NCI-H2029 treated with DMSO at 0.1 percent for 48 hours (cell line): ENCODE measurements at places on chromosomes 12 and 14.

DNA sequence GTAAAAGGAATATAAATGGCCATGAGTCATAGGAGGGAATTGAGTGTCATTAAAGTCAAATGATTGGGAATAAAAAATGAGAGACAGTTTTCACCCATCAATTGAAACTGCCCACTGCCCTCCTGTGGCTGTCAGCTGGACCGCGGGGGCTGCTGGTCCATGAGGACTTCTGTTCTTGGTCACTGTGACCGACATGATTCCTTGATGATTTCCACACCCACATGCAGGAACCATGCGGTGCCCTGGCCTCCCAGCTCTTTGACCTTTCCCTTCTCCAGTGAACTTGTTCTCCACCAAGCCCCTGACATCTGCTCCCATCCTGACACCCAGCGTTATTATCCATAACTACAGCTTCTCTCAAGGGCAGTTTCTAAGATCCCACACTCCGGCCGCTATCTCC is 48.4 kb downstream of the C12orf75 start:
- no peak for DNase-seq

DNA sequence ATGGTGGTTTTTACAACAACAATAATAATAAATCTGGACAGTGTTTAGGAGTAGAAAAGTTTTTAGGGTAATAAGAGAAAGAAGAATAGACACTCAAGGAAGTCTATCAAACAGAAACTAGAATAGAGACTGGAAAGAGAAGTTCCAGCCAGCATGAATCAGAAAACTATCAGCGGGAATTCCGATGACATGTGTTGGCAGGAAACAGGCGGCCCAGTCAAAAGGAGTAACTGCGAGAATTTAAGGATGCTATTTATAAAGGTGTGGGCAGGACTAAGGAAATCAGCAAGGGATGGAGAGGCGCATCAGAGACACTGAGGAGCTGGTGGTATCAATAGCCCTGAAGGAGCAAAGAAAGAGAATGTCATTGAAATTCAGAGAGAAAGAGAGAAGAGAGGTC is 89.9 kb downstream of the TBX5 start:
- DNase-seq: no peak

DNA sequence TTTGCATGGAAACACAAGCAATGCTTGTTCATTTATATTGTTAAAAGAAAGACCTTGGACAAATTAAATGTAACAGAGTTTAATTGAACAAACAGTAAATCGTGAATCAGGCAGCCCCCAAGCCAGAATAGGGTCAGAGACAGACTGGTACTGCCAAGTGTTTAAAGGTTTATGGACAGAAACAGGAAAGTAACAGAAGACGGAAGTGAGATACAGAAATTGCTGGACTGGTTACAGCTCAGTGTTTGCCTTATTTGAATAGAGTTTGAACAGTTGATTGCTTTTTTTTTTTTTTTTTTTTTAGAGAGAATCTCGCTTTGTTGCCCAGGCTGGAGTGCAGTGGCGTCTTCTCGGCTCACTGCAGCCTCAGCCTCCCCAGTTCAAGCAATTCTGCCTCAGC is 50.3 kb downstream of the DAO start:
- DNase-seq: no peak

DNA sequence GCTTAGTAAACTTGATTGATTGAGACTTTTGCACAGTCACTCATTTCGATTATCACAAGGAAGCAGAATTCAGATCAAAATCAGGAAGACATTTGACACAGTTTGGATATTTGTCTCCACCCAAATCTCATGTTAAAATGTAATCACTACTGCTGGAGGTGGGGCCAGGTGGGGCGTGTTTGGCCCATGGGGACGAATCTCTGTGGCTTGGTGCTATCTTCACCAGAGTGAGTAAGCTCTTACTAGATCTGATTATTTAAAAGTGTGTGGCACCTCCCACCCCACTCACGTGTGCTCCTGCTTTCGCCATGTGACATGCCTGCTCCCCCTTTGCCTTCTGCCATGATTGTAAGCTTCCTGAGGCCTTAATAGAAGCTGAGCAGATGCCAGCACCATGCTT is 291.4 kb downstream of the PCNX1 start:
- DNase-seq: no peak

GRCh38 chr12:25189656-25190055 is 5.3 kb downstream of the DNAI7 start:
- DNase-seq: no peak
